ENCODE measurements at places on chromosomes 3 and 15. TPM values are rescaled to one million over a fixed set of nuclear protein-coding genes. Genes with fewer than 3 reads are reported as not detected.
A peak's percentile ranks its signal among the peaks of the same experiment; 100 is the strongest.

The GATA2 gene
- 0.90 TPM for total RNA-seq

- peak; percentile 16 for DNase-seq
These were observed at the start of gene COL6A5 for GRCh38 chr3:130345487-130346079. COL6A5 (plus strand) TSS chr3:130345672; CDS start chr3:130373639, 27,967 bp downstream.

The OR5H2 gene
- total RNA-seq, result not detected

DNA sequence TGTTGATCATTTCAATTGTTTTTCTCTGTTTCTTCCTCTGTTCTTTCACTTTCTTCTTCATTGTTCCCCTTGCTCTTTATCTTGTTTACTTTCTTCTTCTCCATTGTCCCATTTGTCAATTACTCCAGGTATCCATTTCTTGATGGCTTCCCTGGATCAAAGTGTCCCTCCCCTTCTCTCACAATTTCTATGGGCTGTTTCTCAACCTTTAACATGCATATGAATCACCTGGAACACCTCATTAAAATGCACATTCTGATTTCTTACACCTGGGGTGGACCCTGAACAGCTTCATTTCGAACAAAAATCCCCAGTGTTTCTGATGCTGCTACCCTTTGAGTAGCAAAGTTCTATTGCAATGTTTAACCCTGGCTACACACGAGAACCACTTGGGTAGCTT lies 454.8 kb downstream of the EPHA6 start:
- no peak for DNase-seq

DNA sequence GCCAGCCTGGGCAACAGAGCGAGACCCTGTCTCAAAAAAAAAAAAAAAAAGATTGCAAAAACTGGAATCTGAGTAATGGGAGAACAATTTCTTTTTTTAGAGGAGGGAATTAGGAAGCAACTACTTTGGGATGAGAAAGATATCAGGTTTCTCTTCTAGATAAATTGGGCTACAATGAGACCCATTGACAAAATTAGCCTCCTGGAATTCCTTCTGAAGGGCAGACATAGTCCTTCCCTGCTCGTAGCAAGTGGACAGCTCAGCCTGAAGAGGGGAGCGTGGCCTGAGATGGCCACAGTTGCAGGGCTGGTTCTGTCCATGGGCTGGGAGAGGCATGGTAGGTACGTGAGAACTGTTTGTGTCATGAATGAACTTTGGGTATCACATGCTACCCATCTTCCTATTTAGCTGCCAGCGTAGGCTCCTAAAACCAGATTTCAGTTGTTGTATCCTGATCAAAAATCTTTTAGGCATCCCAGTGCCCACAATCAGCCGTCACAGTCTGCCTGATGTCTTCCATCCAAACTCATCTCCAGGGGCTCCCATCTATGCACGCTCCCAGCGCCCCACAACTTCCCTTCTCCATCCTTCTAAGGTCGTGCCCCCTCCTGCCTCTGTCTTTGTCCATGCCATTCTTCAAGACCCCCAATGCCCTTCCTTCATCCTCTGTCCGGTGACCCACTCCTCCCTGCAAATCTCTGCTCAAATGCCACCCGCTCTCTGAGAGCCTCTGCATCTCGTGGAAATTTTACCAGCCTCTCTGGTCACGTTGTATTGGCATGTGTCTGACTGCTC lies 92.0 kb upstream of the NR2E3 start:
- DNase-seq, result no peak

DNA sequence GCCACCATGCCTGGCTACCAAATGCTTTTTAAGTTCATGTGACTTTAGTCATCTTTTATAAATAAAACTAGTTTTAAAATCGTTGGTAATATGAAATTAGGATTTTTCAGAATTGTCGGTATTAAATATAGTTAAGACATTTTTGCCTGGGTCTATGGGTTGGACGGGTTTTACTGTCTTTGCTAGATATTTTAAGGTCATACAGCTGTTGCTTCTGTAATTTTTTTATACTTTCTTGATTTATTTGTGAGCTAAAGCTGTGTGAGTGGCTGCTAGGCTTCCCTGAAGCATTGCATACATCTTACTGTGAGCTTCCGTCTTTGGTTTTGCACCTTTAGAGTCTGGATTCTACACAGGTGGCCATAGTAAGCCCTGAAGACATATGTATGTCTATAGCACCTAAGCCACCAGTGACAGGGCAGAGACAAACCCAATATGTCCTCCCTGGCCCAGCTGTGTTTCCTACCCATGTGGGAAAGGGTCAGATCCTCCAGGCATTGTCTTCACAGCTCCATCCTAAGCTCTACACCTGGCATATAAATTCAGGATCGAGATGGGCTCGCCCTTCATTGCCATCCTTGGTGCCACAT lies 16.6 kb upstream of the ZNF710 start:
- no peak for DNase-seq

DNA sequence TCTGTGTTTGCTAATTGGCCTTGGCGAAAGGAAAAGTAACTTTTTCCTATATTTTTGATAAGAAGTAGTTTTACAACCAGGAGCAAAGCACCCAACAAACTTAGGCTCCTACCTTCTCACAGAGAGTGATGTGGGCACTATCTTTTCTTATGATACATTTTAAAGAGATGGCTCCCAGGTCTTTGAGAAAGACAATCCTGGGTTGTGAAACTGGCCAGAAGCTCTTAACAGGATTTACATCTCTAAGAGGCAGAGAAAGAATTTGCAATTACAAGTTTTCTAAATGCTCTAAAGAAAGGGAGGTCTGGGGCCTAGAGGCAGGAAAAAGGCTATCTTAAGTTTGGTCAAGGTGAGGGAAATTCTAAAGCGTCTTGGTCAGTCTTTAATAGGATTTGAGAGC lies 609.7 kb downstream of the VGLL3 start:
- DNase-seq, result no peak

- peak; percentile 35 for DNase-seq
These were observed 119.4 kb upstream of the GADL1 start for GRCh38 chr3:31013843-31014242.

The TUSC7 gene
- total RNA-seq, result not detected

- DNase-seq, result no peak
These were observed 20.3 kb downstream of the UBP1 start for GRCh38 chr3:33419948-33420347.

The TMC3 gene
- total RNA-seq, result not detected

DNA sequence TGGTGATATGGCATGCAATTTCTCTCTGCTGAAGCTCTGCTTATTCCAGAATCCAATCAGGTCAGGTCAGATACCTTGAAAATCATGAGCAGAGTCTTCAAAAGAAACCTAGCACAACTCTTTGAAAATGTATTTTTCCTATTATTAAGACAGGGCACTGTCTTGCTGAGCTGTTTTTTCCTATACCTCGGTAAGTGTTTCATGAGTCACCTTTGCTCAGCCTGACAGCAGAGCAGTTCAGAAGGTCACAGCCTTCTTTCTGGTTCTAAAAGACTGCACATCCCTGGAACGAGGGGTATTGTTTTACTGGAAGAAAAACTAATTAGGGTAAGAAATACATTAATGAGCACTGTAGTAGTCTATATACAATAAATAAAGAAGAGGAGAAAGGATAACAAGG lies 422.0 kb downstream of the SOX2 start:
- no peak for DNase-seq

DNA sequence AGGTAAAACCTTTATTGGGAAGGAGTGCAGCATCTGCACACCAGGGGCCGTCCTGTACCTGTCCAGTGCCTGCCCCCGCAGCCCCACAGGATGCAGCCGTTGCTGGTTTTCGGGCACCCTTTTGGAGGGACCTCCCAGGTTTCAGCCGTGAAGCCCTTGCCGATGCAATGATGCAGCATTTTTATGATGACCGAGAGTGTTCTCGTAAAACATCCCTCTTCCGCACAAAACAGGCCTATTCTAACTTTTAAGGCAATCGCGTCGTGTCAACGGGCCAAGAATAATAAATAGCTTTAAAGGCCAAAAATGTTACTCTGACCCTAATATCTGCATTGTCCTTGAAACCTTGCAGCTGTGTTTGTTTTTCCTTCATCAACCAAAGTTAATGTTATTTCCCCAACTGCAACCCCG lies 126.1 kb downstream of the LRRK1 start:
- DNase-seq, result no peak

DNA sequence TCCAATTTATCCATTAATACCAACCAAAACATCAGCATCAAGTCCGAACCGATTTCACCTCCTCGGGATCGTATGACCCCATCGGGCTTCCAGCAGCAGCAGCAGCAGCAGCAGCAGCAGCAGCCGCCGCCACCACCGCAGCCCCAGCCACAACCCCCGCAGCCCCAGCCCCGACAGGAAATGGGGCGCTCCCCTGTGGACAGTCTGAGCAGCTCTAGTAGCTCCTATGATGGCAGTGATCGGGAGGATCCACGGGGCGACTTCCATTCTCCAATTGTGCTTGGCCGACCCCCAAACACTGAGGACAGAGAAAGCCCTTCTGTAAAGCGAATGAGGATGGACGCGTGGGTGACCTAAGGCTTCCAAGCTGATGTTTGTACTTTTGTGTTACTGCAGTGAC lies 20.8 kb downstream of the LYSMD4 start:
- DNase-seq, result no peak

DNA sequence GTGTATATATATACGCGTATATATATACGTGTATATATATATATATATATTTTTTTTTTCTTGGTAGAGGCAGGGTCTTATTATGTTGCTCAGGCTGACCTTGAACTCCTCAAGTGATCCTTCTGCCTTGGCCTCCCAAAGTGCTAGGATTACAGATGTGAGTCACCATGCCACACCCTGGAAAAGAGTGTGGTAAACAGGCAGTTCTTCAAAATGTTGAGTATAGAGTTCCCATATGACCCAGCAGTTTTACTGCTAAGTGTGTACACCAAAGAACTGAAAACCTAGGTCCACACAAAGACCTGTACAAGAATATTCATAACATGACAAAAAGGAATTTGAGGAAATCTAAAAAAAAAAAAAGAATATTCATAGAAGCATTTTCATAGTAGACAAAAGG lies 71.8 kb upstream of the GCNT3 start:
- peak; percentile 29 for DNase-seq

DNA sequence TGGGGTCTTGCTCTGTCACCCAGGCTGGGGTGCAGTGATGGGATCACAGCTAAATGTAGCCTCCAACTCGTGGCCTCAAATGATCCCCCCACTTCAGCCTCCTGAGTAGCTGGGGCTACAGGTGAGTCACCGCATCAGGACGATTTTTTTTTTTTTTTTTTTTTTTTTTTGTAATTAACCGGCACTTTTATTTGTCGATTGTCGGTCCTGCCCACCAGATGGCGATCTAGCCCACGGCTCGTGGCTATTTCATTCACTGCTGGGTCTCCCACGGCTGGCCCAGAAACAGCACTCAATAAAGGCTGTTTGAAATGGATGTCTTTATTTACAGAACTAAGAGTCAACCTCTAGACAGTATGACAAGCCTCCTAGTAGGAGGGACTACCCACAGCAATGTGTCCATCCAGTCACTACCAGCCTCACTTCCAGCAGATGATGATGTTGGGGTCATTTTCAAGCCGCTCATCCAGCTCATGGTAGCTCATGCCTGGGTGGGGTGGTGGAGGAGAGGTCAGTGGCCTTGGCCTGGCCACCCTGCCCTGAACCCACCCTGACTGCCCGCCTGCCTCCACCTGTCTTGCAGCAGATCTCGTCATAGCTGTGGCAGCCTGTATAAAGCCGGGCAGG lies 1.8 kb upstream of the ZMYND10 start:
- peak; percentile 74 for DNase-seq
